ENCODE measurements at places on chromosomes 1 and 21.

DNA sequence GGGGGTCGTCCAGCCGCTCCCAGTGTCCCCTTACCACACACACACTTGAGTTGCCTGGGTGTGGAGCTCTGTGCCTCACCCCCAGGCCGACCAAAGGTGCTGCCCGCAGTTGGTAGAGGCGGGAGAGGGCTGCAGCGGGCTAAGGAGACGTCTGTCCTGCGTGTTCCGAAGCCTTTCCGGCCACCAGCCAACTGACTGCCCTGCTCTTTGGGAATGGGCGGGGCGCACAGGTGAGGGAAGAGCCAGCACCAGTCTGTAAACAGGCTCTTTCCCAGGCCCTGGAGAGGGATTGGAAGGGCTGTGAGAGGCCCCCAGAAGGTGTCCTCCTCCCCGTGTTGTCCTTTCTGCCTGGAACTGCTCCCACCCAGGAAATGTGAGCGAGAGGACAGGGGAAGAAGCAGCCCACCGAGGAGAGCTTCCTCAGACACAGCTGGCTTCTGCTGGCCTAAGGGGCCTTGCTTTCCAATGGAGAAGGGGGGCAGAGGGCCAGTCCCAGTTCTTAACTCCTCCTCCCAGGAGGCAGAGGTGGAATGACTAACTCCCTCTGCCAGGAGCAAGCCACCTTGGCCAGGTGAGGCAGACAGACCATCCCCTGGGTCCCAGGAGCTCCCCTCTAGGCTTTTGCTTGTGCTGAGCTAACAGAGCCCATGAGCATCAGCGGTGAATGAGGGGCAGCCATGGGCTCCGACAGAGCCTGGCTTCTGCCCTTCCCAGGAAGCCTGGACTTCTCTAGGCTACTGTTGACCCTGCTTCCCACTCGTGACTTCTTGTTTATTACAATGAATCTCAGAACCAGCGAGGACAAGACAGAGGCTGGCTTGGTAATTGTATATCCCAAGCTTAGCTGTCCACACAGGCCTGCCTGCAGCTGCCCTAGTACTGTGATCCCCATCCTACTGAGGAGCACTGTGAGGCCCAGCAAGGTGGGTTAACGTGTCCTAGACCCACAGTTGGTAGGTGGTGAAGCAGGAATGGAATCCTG, 158.1 kb upstream of the COA6 start:
- DNase-seq: no peak

DNA sequence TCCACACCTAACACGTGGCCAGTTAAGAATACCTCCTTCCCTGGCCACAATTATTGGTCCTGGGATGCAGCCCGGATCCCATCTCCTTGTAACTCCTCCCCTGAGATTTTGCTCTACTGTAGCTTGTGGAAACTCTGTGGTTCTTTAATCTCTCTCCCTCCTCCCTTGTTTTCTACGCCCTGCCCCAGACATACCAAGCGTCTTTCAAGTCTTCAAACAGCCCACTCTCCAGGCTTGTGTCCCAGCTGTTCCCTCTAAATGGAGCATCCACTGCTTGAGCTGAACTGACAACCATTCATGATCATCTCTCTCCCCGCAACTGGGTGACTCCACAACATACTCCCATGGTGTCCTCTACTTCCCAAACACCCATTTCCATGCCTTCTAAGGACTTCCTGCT, 111.6 kb downstream of the SIPA1L2 start:
- DNase-seq: no peak

DNA sequence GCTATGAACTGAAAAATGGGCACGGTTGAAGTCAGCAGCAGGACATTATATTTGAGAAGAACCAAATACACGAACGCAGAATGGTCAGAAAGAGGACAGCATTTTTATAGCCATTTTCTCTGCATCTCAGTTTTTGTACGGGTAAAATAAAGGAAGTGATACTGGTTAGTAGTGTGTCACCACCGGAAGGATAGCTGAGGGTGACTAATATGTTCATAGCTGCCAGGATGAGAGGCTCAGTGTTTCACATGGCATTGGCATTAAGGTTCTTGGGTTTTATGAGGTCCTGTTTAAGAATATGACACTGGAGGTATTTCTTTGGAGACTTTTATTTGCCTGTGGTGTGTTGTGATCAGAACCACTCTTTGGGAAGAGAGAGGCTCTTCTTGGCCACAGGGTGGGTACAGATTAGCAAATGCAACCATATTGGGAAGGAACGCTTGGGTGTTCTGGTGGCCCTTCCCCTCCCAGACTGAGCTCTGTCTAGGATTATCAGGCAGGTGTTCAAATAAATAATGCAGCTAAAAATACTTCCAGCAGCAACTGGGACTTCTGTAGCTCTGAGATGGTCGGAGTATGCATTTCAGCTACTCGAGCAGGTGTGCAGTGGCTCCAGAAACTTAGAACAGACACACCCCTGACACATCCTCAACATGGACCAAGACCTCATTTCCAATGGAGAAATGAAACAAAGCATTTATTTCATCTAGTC, 158.2 kb downstream of the PBX1 start:
- no peak for DNase-seq

GRCh38 chr1:198352975-198353695, 187.3 kb downstream of the ATP6V1G3 start:
- DNase-seq: no peak

- DNase-seq: no peak
These were observed 704 bp downstream of the CAPZA1 start for GRCh38 chr1:112620377-112620695.

DNA sequence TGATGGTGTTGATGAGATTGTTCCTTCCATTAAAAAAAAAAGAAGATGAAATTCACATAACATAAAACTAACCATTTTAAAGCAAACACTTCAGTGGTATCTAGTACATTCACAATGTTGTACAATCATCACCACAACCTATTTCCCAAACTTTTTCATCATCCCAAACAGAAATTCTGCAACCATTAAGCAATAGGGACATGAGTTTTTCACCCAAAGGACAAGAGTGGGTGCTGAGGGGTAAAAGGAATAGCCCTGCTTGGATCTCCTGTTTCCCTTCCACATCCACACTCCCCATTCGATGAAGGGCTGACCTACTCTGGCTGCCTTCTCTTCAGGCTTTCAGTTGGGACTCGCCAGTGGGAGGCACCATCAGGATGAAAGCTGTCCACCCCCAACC, 59.3 kb downstream of the SLC9A1 start:
- no peak for DNase-seq

DNA sequence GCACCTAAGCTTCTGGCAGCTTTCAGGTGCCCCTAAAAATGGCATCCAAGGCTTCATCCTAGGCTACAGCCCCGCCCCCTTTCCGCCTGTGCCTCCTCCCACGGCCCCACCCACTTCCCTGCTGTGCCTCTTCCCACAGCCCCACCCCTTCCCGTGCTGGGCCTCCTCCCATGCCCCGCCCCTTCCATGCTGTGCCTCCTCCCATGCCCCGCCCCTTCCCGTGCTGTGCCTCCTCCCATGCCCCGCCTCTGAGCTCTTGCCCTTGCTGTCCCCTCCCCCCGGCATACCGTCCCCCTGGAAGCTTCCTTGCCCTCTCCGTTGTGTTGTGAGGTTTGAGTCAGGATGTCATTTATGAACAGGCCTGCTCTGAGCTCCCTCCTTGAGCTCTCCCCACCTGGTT, 228.5 kb upstream of the AJAP1 start:
- DNase-seq: no peak

All from hippocampal formation (tissue), 2 donors.